ENCODE measurements at places on chromosomes 7 and 10. TPM values are rescaled to one million over a fixed set of nuclear protein-coding genes. Genes with fewer than 3 reads are reported as not detected.

- DNase-seq, result no peak
Observed at GRCh38 chr7:31890198-31890597, 180.0 kb downstream of the PDE1C start.

The TMEM213 gene
- total RNA-seq, result not detected

DNA sequence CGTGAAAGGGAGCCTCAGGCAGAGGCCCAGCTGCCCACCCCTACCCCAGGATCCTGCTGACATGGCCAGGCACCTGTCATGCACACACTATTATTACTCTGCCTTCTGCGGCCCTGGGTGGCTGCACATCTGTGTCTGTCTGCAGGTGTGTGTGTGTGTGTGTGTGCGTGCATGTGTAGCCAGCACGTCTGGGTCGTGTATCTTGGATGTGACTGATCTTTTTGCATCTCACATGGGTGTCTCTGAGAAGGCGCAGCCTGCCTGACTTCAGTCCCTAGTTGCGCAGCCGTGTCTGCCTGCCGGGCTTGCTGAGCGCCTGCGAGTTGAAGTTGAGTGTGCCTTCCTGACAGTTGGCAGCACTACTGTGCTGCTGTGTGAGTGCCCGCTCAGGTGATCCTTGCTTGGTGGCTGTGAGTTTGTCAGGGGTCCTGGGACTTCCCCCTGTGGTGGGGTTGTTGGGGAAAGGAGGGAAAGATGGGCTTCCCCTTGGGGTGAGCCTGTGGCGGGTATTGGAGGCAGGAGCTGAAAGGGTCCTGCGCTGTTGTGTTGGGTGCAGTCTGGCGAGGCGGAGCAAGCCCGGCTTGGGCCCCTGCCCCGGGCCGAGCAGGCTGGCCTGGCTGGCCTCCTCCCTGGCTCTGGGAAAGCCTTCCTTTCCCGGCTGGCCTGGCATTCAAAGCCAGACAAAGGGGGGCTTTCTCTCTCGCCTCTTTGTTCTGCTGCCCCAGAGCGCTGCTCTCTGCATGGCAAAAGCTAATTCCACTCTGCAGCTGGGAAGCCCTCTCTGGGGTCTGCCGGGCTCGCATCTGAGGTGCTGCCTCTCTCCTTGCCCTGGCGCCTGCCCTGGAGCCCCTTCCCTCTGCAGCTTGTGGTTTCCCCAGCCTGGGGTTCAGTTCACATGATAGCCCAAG is 4.9 kb downstream of the TRIM8 start:
- DNase-seq, result no peak

The KEL gene
- 0.85 TPM for total RNA-seq

- peak; percentile 37 for DNase-seq
Observed at GRCh38 chr10:114042895-114043531, 653 bp upstream of the ADRB1 start.

The FAM25C gene
- total RNA-seq, result not detected

The PRSS1 gene
- total RNA-seq, result not detected

The SCART1 gene
- 2.1 TPM for total RNA-seq

GRCh38 chr7:132410385-132410784 is 165.9 kb downstream of the PLXNA4 start:
- DNase-seq, result no peak

DNA sequence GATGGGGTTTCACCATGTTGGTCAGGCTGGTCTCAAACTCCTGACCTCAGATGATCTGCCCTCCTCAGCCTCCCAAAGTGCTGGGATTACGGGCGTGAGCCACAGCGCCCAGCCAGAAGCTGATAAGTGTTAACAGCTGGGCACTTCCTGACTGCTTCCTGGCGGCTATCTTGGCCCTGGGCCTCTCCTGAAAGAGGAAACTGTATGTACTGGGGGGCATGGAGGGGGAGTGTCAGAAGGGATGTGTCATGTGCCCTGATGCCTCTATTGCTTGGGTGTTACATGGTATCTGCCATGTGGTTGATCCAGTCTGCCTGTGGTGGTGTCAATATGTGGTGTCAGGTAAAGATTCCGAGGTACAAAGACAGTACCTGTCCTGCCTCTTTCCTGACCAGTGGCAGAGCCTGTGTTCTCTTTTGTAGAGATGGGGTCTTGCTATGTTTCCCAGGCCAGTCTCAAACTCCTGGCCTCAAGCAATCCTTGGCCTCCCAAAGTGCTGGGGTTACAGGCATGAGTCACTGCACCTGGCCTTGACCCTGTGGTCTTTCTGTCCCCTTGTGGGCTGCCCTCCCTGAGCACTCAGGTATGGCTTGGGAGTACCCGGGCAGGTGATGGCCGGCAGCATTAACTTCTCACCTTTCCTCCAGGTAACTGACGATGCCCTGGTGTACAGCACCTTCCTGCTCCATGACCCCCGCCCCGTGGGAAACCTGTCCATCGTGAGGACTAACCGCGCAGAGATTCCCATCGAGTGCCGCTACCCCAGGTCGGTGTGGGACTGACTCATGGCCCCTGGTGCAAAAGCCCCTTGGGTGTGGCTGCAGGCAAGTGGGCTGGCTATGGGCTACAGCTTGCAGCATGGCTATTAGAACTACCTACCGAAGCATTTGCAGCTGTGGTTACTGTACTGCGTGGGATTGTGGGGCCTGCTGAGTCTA is 4.4 kb downstream of the ZP3 start:
- DNase-seq, result no peak

- no peak for DNase-seq
Observed at GRCh38 chr7:121156825-121157224, 168.3 kb downstream of the CPED1 start.

The CYP2E1 gene
- 0.92 TPM for total RNA-seq

DNA sequence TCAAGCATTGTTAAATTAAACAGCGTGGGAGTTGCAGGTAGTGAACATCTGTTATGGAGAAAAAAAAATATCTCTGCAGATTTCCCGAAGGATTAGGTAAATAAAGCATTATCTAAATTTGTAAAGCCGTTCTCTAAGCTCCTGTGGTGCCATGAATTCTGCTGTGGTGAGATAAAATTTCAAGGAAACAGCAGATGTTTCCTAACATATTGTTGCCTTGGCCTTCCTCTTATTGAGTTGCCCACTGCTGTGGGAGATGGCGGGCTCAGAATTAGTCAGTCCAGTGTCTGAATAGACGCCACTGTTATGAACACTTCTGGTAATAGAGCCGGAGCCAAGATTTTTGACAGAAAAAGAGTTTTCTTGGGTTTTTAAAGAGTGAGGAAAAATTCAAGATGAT is 82.6 kb upstream of the ELMO1 start:
- no peak for DNase-seq

The ZNRF2 gene
- 50.3 TPM for total RNA-seq

DNA sequence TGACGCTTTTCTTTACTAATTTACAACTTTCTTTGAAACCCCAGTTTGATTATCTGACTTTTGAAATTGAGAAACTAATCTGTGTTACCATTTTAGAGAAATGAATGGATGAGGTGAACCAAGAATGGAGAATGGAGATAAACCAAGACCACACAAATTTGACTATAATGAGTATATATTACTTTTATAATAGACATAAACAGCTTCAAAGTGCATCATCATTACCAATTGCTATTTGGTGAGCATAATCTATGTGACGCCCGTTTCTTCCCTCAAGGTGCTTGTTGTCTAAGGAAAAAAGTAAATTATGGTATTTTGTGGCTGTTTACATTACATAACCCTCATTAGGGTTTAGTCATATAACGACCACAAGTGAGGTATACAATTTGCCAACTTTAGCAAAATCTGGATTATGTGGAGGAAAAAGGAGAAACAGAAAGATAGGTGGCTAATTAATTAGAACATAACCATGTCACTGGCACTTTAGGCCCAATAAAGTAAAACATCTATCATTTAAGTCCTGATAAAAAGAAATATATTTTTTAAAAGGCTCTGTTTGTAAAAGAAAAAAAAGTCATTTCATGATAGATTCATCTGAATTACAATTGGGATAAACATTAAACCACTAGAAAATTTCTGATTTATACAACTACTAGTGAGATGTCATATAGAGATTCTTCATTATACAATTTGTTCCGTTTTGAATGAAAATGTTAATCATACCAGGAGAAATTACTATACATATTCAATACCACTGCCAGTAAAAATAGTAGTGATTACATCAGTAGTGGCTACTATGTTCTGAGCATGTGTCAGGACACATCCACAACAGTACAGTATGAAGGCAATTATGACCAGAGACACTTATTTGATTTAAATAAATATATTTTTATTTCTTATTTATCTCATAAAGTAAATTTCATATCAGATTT is 118.2 kb upstream of the FAM133B start:
- DNase-seq, result no peak

- DNase-seq, result no peak
Observed at GRCh38 chr7:102875700-102876295, 37.0 kb upstream of the LRRC17 start.

The NCAPG2 gene
- total RNA-seq, result 6.6 TPM

GRCh38 chr7:683526-684205 is 42.8 kb upstream of the DNAAF5 start:
- DNase-seq, result no peak

The CCL26 gene
- not detected for total RNA-seq

DNA sequence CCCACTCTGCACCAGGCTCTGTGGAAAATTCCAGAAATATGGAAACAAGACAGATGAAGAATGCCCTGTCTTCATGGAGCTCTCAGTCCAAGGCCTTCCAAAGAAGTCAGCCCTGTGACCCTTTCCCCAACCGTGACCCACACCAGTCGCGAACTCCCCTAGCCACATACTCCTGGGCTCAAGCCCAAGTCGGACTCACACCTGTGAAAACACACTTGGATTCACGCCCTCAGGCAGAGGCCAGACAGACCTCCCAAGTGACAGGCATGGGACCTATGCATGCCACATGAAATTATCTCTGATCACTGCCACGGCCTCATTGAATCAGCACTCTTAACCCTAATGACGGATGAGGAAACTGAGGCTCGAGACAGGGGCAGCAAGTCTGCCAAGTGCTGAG is 42.5 kb downstream of the ZCCHC24 start:
- no peak for DNase-seq

DNA sequence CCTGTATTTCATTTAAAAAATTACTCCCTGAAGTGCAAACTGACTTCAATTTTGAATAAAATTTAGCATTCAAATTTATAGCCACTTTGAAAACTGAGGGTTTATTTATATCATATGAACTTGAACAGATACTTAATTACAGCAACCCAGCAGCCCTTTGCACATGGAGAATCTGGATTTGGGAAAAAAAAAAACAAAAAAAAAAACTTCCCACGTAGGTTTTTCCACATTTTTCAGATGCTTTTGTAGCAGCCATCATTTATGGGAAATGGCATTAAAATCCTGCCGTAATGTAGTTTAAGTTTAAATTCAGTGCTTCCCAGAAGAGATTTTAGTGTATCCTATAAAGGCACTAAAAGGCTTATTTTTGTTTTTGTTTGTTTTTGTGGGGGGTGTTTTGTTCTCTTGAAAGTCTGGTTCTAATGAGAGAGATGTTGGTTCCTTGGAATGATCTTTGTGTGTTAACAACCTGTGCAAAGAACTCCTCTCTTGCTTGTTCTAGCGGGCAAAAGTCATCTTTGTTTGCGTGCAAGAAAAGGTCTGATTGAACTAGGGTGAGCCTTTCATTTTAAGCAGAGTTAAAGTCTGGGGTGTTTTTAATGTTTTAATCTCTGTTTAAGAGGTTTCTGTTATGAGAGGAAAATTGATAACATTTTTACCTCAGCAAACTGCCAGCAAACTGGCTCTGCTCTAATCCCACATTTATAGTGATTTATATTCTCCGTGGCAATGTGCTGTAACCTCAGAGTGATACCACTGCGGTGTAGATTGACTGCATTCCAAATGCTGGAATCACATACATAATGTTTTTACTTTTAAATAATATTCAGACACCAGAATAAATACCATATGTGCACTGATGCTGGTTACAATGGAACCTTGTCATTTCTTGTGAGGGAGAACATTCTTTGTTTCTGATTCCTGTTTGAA is 105.5 kb downstream of the WNT2 start:
- no peak for DNase-seq

GRCh38 chr10:132096223-132096622 is 30.5 kb downstream of the JAKMIP3 start:
- DNase-seq, result no peak

GRCh38 chr7:90595342-90595800 is 750 bp upstream of the CDK14 start:
- DNase-seq, result no peak

DNA sequence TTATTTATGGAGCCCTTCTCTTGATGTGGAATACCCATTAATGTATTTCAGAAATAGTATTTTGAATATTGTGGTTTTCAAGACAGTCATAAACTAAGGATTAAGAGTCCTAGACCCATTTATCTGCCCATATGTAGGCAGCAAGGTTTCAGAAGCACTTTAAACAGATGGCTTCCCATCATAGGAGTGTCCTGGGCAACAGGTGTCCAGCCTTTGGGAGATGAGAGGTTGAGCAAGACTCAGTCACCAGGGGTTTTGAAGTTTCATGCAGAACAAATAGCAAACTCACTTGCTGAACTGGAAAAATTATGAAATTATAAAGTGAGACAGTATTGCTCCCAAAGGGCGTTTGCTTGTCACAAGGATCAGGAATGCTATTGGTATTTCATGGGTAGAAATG is 192.9 kb upstream of the CSTF2T start:
- DNase-seq, result no peak

GRCh38 chr7:149454006-149454405 is 6.9 kb downstream of the ZNF777 start:
- no peak for DNase-seq

The CRPPA gene
- 2.6 TPM for total RNA-seq

GRCh38 chr7:93828260-93828659 is 62.3 kb downstream of the TFPI2 start:
- DNase-seq, result no peak

DNA sequence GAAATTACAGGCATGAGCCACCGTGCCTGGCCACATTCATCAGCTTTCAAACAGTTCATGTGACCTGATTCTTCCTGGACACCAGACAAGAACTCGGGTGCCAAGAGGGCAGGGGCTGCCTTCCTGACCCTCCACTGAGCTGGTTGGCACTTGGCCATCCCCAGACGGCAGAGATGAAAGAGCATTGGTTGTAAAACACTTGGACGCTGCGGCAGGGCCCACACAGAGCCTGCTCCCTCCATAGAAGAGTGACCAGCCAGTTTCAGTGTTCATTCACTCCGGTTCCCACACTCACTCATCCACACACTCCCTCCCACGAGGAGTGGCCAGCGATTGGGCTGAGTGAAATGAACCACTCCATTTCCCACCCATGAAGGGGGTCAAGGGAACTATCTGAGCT is 112.3 kb downstream of the ITGB8 start:
- DNase-seq, result no peak

- no peak for DNase-seq
Observed at GRCh38 chr7:46363688-46364087, 442.6 kb upstream of the IGFBP3 start.

GRCh38 chr7:16606704-16607103 is 38.9 kb downstream of the ANKMY2 start:
- DNase-seq, result no peak

DNA sequence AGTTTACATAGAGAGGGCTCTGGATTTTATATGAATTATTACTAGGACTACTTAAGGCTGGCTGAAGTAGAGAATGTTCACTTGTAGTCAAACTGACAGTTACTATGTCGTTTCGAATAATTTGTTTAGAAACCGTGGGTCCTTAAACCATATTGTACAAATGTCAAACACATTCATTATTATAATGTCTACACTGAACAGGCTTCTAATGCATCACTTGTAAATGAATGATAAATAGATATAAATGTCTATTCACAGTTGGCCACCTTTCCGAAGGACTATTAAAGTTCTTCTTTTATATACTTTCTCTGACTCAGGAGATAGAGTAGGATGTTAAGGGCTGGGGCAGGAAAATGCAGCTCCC is 95.3 kb downstream of the SEMA3D start:
- no peak for DNase-seq

The ZNF804B gene
- not detected for total RNA-seq

Data from left colon (tissue), 2 donors.